GM04503 (cell line): ENCODE measurements at places on chromosomes 11 and 22.

GRCh38 chr11:61168800-61169199, 7.6 kb upstream of the VPS37C start:
- no peak for DNase-seq

- DNase-seq = no peak
Measured at GRCh38 chr11:2772544-2773031, 72.8 kb upstream of the KCNQ1OT1 start.

DNA sequence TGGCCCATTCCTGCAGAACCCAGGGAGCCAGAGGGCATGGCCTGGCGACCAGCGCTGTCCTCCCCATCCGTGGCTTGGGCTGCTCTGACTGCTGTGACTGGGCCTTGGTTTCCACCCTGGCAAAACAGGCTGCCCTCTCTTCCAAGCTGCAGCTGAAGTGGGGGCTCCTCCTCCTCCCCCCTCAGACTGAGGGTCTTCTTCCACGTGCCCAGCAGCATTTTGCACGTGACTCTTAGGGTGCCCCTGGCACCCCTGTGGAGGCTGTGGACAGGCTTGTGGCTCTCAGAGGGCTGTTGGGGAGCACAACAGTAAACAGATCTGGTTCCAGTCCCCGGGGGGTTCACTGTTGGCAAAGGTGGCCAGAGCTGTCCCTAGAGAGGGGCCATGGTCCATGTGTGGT, 51.4 kb downstream of the PISD start:
- no peak for DNase-seq

GRCh38 chr11:2800655-2801531, 84.7 kb downstream of the CDKN1C start:
- DNase-seq = no peak

DNA sequence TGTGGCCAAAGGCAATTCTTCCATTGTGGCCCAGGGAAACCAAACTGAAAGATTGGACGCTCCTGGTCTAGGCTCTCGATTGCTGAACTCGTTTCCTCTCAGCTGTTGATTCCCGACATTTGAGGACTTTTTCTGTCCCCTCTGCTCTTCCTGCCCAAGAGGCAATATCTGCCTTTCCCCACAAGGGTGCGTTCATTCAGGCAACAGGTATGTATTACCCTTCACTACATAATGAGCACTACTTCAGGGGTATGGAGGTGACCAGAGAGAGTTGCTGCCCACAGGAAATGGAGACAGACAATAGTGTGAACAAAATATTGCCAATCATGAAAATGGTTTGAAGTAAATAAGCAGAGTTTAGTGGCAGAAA, 8.2 kb downstream of the PTH start:
- DNase-seq = no peak

DNA sequence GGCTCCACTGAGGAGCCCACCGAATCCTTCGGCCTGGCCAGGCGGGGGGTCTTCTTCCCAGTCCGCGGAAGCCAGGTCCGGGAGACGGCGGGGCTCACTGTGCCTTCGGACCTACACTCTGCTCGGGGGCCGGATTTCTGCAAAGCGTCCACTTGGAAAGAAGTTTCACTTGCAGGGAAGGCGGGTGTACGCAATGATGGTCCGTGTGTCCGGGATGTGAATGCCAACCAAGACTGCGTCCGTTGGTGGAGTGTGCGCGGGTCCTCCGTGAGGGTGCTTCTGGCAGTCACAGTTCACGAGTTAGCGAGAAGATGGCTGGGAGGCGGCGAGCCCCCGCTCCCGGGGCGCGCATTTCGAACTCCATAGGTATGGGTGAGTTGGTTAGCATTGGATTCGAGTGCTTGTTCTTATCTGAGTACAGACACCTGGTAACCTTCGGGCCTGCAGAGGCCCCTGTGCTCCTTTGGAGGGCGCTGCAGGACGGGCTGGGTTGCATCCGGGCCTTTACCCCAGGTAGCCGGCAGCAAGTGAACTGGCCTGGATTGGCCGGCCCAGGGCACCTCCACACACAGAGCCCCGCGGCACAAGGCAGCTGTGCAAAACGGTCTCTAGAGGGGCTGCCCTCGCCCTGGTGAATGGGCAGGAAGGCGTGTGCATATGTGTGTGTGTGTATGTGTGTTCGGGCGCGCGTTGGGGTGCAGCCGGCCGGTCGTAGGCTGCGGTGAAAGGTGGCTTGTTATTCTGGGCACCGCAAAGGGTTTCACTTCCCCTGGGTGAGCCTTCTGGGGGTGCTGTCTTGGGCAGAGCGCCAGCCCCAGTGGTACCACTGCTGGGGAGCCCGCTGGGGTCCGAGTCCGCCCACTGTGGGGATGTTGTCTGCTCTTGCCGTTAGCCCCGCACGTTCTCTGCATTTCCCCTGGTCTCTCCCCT, 13.3 kb upstream of the CYP2R1 start:
- no peak for DNase-seq

DNA sequence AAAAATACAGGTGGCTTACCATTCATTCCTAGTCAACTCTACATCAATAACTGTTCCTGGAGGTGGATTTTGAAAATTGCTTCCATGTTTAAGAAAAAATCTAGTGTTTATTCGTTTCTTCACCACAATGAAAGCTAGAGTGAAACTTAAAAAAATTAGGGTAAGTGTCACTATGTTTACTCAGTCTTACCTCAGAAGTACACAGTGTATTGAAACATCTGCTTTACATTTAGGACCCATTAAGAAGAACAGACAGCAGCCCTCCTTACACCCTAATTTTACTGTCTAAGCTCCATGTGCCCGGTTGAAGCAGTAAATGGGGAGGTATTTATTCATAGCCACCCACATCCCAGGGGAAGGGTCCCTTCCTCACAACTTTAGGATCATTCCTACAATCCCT, 51.4 kb downstream of the PIWIL3 start:
- DNase-seq = no peak

DNA sequence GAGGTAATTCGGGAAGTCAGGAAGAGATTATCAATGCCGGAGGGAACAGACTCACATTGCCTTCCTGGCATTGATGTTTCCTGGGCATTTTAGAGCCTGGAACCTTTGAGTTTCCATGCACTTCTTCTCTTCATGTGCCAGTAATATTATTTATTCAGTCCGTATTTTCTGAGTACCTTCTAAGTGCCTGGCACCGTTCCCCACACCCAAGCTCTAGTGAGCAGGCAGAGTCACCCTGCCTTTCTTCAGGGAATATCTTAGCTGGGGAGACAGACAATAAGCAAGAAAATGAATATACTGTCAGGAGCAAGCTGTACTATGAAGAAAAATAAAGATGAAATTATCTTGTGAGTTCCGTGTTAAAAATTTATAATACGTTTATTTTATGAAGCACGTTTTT, 136.2 kb upstream of the SEZ6L start:
- no peak for DNase-seq

GRCh38 chr22:43066844-43067385, 22.3 kb downstream of the TTLL1 start:
- peak; percentile 10 for DNase-seq

DNA sequence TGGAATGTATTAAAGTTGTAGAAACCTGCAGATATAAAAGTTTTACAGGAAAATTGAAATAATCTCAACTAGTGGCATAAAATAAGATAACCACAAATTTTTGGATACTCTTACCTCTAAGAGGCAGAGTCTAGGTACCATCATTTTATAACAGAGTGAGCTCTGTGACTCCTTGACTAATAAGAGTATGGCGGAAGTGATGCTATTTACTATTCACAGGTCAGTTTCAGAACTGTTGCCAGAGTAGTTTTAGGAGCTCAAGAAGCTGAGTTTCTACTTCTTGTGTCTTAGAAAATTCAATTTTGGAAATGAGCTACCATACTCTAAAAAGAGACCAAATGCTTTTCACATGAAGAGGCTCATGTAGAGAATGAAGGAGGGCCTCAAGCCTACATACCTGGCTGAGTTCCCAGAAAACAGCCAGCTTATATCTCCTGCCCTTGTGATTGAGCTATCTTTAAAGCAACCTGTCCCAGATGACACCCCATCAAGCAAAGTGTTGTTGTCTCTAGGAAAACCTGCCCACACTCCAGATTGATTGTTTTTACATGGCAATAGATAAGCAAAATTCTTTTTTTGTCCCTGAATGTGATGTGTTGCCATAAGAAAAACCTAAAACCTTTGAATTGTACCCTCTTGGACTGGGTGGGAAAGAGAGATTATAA, 712.8 kb upstream of the CNTN5 start:
- DNase-seq = no peak
